ENCODE measurements at places on chromosomes 11 and 22.

DNA sequence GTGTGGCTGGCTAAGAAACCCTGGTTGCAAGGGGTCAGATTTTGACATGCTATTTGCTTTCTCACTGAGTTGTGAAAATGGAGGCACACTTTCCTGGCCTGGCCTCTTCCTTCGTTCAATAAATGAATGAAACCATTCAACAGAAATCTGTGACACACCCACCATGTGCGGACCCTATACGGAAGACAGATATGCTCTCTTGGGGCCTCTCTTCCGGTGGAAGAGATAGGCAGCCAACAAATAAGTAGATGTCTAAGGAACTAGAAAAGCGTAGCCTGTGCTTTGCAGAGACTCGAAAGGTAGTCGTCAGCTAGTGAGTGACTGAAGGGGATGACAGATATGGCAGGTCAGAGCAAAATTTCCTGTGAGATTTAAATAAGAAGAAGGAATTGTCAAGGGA is 5.3 kb downstream of the KCNQ1OT1 start:
- DNase-seq = no peak

- no peak for DNase-seq
These were observed 61.8 kb downstream of the FAM83F start for GRCh38 chr22:40056559-40056958.

DNA sequence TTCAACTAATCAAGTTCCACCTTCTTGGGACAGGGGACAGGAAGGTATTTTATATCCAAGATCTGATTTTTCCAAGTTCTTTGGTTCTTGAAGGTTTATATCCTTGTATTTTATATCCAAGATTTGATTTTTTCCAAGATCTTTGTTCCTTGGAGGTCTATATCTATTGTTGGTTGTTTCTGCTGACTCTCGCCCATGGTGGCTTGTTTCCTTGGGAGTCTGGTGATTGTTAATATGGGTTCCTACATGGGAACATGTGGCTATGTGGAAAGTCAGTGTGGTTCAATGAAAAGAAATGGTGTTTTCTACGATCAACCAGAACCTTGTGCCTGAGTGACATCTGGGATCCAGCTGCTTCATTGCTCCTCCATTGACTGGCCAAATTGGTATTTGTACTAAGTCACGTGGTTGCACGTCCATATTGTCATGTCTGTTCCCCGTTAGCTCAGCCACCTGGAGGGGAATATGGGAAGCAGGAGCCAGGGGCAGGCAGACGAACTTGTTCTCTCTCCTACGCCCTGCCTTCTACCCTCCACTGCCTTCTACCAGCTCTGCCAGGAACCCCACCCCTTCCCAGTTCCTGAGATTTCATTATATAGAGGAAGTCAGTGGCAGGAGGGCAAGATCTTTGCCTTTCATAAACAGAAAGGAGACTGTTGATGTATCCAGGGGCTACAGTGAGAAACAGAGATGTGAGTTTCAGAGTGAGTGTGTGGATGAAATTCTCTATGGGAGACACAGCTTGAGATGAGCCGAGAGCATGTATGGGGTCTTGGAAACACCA is 11.1 kb upstream of the CSF2RB start:
- no peak for DNase-seq

DNA sequence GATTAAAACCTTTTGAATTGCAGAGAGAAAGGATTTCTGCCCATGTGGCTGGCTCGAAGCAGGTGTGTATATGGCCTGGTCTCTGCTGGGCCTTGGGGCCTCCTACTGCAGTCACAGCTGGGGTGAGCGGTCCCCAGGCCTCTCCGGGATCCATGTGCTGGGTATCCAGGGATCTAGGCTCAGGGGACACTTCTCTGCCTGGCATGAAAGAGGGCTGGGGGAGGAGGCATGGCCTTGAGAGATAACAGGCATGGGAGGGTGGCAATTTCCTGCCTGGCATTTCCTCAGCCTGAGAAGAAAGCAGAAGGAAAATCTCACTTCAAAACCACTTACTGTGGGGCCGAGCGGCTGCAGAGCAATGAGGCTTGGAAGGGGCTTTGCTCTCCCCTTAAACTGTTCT is 20.3 kb upstream of the PARVG start:
- DNase-seq = no peak

- DNase-seq = no peak
These were observed 2.2 kb downstream of the SLC35C1 start for GRCh38 chr11:45806937-45807791.

DNA sequence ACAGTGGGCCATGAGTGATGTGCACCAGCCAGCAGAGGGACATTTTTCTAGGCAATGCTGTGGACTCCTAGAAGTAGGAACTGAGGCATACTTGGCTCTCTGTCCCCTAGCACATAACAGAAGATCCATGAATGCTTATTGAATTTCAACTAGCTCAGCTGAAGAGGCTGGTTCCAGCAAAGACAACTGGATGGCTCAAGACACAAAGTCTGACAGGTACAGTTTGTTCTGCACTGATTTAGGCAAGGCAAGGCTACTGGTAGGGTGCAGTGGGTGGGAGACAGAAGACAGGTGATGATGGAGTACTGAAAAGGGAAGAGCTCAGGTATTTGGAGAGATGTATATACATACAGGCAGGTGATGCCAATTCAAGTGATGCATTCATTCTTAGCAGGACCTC is 72.4 kb upstream of the USP47 start:
- DNase-seq = no peak

DNA sequence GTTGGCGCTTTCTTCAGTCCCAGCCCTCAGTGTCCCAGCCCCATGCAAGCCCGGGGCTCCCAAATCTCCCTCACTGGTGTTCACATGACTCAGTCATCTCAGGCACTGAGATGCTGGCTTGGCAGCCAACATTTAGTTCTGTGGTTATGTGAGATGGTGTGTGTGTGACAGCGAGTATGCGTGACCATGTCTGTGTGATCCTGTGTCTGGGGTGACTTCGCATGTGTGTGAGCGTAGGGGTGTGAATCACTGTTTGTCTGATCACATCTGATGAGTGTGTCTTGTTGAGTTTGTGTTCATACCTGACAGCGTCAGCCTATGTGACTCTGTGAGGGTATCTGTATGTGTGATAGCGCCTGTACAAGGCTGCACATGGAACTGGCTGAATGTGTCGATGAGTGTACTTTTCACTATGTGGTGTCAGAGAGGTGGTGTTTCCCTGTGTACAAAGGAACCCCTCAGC is 16.2 kb downstream of the CREB3L1 start:
- no peak for DNase-seq

DNA sequence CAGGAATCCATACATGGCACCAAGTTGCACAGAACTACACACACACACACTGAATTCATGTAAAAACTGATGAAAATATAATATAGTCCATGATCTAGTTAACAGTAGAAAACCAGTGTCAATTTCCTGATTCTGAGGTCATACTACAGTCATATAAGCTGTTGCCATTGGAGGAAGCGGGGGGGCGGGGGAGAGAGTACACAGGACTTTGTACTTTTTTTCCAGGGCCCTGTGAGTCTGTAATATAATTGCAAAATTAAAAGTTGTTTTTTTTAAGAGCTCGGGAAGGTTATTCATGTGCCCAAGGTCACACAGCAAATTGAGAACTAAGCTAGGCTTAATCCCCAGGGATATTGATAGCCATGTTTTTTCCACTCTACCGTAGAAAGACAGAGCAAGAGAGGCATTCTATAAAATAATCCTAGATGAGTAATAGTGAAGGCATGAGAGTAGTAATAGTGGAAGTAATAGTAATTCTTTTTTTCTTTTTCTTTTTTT is 312.3 kb downstream of the MN1 start:
- no peak for DNase-seq

- DNase-seq = no peak
These were observed 34.1 kb upstream of the TMPRSS4 start for GRCh38 chr11:118042796-118043195.

DNA sequence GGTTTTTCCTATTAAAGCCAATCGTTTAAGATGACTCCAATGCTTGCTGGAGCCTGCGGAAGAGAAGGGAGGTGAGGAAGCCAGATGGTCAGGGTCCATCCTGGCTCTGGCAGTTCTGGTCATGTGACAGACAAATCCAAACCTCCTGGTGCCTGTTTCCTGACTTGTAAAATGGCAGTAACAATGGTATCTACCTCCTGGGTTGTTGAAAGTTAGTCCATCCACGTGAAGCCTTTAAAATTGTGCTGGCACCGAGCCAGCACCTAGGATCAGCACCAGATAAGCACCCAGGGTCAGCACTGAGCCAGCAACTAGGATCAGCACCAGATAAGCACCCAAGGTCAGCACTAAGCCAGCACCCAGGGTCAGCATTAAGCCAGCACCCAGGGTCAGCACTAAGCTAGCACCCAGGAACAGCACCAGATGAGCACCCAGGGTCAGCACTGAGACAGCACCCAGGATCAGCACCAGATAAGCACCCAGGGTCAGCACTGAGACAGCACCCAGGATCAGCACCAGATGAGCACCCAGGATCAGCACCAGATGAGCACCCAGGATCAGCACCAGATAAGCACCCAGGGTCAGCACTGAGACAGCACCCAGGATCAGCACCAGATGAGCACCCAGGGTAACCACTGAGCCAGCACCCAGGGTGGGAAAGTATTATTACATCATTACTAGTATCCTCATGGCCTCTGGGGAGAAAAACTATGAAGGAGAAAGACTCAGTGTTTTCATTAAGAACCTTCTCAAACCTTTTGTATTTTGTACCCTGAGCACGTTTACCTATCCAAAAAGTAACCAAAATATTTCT is 17.2 kb downstream of the KIAA0930 start:
- no peak for DNase-seq

GRCh38 chr11:132621976-132622580 is 910.2 kb downstream of the OPCML start:
- no peak for DNase-seq

GRCh38 chr22:25718135-25718840 is 23.7 kb upstream of the MYO18B start:
- DNase-seq = no peak

DNA sequence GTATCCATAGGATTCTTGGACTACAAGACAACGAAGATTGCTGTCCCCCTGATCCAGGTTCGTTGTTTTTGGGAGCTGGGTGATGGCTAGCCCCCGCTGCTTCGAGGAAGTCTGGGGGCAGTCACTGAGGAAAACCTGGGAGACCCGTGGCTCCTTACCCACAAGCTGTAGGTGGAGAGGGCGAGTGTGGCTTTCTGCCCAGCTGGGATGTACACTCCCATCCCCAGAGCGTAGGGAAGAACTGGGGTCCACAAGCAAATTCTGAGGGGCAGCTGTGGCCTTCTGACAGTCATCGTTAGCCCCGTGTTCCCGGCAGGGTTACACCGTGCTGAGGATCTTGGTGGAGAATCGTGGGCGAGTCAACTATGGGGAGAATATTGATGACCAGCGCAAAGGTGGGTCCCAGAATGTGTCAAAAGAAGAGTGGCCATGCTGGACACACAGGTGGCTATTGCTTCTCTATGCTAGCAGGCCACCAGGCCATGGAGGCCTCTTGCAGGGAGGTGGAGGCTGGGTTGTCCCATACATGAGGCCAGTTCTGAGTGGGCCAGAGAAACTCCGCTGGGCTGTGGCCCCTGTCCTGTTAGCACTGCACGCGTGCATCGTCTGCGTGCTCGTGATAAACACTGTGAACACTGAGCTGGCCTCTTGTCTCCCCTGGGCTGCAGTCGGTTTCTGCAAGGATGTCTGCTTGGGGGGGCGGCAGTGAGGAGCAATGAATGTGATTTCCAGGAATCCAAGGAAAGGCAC is 39.8 kb downstream of the GLB1L2 start:
- DNase-seq = no peak

GRCh38 chr11:32435152-32435480 is 223 bp downstream of the WT1 start:
- DNase-seq = no peak

GRCh38 chr11:75495749-75496304 is 29.9 kb downstream of the GDPD5 start:
- DNase-seq = no peak

- DNase-seq = no peak
These were observed 1433.8 kb downstream of the BRD1 start for GRCh38 chr22:48393885-48394284.

GRCh38 chr22:20748082-20748481 is 25.8 kb upstream of the SERPIND1 start:
- DNase-seq = no peak

GRCh38 chr11:91802475-91802874 is 422.1 kb upstream of the FAT3 start:
- no peak for DNase-seq

DNA sequence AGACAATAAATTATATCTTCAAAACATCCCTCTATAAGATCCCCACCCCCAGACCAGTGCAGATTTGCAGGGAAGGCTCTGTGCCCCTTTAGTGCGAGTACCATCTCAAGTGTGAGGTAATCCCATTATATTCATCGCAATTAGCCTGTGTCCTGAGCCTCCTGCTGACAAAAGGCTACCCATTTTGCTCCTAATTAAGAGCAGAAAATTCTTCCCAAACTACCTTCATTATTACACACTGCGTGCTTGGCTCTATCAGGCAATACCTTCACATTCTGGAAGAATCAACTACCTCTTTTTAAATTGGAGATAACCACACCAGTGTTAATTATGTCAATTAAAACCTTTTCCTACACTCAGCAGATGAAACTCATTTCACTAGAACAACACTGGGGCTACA is 1133.4 kb upstream of the CCDC90B start:
- DNase-seq = no peak

DNA sequence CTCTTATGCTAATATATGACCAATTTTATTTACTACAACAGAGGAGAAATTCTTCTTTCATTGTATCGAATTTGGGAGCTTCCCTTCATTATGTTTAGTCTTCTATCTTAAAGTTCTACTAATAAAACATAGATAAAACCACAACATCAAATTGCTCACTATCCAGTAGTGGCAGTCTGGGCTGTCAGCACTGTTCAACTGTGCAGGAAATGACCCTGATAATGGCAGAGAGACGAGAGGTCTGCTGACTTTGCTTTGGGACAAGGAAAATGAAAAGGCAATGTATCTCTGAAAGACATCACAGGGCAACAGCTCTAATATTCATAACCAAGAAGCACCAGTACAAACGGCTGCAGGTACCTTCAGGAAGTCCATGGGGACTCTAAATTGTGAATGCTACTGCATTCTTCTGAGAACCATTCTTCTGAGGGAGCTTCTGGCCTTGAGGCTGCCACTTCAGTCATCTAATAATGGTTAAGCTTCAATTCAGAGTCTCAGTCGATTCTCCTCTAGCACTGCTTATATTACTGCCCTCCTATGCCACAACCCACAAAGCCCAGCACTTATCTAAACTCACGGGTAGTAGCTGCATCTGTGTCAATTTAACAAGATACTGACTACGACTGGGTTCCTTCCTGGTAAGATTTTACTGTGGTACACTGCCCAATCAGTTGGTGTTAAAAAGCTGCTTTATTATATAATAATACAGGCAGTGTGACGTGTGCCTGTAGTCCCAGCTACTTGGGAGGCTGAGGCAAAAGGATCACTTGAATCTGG is 44.2 kb downstream of the CKAP5 start:
- no peak for DNase-seq
